Right atrium auricular region (tissue), 2 donors: ENCODE measurements at places on chromosomes 7 and 10.

DNA sequence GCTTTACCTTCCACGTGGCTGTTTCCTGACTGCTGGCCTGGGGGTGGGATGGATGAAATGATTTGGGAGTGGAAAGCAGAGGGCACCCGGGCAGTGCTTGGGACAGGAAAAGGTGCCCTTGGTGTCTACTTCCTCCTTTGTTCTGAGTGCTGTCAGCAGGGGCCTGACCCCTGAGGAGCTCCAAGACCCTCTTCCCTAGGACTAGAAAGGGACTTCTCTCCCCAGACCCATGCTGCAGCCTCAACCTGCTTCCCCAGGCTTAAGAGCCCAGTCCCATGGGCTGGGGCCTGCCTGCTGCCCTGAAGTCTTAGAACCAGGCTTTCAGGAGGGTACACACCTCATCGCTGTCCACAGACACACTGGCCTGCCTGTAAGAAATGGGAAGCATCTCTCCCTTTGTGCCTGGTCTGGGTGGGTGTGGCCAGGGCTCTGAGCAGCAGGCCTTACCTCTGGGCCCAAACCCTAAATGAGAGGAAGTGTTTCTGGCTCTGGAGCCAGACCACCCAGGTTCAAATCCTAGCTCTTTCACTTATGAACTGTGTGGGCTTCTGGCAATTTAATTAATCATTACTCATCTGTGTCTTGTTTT lies 12.9 kb downstream of the CDH23 start:
- H3K4me3 ChIP-seq: no peak overlapping the region

DNA sequence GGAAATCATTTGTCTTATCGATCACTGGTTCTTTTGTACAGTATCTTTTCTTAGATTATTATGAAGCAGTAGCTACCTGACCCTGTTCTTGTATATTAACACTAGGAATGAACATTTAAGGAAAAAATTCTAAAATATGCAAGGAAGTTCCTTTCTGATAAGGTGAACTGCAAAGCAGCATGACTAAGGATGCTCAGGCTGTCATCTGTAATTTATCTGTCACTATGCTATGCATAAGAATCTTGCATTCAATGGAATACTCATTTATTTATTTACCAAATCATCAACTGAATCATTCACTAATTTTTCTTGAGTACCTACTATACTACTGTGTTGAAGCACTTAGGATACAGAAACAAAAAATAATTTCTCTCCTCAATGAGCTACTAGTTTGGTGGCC lies 5.8 kb downstream of the GSDME start:
- peaks cover 4% of the 10 kb centered on the region for H3K4me1 ChIP-seq
- no peak overlapping the region for H3K4me3 ChIP-seq
- no peak overlapping the region for H3K27ac ChIP-seq
- H3K27me3 ChIP-seq: no peaks in the 10 kb centered on the region
- no peaks in the 10 kb centered on the region for H3K36me3 ChIP-seq

DNA sequence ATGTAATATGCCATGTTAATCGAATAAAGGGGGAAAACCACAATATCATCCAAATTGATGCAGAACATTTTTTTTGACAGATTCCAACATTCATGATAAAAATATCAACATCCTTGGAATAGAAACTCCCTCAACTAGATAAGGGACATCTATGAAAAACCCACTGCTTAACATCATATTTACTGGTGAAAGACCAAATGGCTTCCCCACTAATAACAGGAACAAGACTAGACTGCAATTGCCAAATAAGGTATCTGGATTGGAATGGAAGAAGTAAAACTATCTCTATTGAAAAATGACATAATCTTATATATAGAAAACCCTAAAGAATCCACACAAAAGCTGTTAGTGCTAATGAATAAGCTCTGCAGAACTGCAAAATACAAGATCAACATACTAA lies 27.8 kb downstream of the SMURF1 start:
- no peak overlapping the region for H3K27ac ChIP-seq
- H3K27me3 ChIP-seq: no peaks in the 10 kb centered on the region
- no peak overlapping the region for H3K4me3 ChIP-seq
- DNase-seq: no peak

GRCh38 chr10:79445161-79445976 lies at the start of gene ZCCHC24:
ZCCHC24 (minus strand) TSS chr10:79445624; CDS start chr10:79445440, 184 bp downstream.
- H3K36me3 ChIP-seq: no peaks in the 10 kb centered on the region
- no peaks in the 10 kb centered on the region for H3K27me3 ChIP-seq
- DNase-seq: peak; percentile 99
- H3K27ac ChIP-seq: peak within 1 kb of the TSS; percentile 93
- H3K4me1 ChIP-seq: peaks cover 49% of the 10 kb centered on the region

- H3K4me3 ChIP-seq: no peak overlapping the region
- H3K27me3 ChIP-seq: no peaks in the 10 kb centered on the region
- no peaks in the 10 kb centered on the region for H3K36me3 ChIP-seq
- DNase-seq: no peak
These were observed 31.7 kb downstream of the HTRA1 start for GRCh38 chr10:122492999-122493481.

- no peaks in the 10 kb centered on the region for H3K27me3 ChIP-seq
- no peak overlapping the region for H3K4me3 ChIP-seq
- DNase-seq: no peak
These were observed 1.4 kb upstream of the ASNS start for GRCh38 chr7:97873606-97874005.

DNA sequence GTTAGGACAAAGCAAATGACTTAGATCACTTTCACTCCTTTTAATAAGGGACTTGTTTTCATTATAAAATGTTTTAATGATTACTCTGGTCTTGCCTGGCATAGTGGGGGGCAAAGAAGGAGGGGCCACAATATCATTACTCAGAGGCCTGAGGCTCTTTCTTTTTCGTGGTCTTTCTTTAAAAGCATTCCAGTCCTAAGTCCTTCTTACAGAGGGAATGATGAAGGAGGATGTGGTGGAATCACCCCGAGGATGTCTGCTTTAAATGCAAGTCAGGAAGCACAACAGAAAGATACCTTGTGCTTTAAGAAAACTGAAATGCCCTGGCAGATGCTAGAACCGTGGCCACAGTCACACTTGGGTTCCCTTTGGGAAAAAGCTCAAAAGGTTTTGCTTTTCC lies 379.1 kb downstream of the INHBA start:
- no peak for DNase-seq
- H3K4me1 ChIP-seq: no peaks in the 10 kb centered on the region
- H3K36me3 ChIP-seq: no peaks in the 10 kb centered on the region
- no peaks in the 10 kb centered on the region for H3K27me3 ChIP-seq

- H3K36me3 ChIP-seq: peaks cover 29% of the 10 kb centered on the region
- peak overlapping the region; percentile 84 for H3K27ac ChIP-seq
- no peaks in the 10 kb centered on the region for H3K27me3 ChIP-seq
These were observed 24.6 kb downstream of the TYW1 start for GRCh38 chr7:67021260-67021659.

GRCh38 chr10:97683556-97684367 lies 3.3 kb downstream of the AVPI1 start:
- H3K27ac ChIP-seq: peak overlapping the region; percentile 94
- H3K27me3 ChIP-seq: no peaks in the 10 kb centered on the region

DNA sequence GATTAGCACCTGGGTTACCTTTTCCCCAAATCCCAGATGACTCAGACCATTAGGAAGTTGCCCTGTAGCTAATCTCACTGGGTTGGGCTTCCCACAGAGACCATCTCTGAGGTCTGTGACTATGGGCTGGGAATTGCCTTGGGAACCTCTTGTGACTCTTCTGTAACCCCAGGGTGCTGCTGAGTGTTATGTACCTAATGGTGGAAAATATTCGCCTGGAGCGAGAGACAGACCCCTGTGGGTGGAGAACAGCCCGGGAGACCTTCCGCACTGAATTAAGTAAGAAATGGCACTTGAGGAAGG lies 20.0 kb downstream of the STRIP2 start:
- peak overlapping the region; percentile 54 for H3K27ac ChIP-seq
- no peaks in the 10 kb centered on the region for H3K27me3 ChIP-seq
- H3K36me3 ChIP-seq: peaks cover 19% of the 10 kb centered on the region
- DNase-seq: no peak
- H3K4me3 ChIP-seq: no peak overlapping the region

- no peaks in the 10 kb centered on the region for H3K27me3 ChIP-seq
- H3K27ac ChIP-seq: no peak overlapping the region
- no peak overlapping the region for H3K4me3 ChIP-seq
- no peak for DNase-seq
- peaks cover 8% of the 10 kb centered on the region for H3K4me1 ChIP-seq
These were observed 10.6 kb downstream of the GLI3 start for GRCh38 chr7:42226354-42226941.

- H3K36me3 ChIP-seq: no peaks in the 10 kb centered on the region
- no peak overlapping the region for H3K27ac ChIP-seq
These were observed 6.2 kb upstream of the STARD3NL start for GRCh38 chr7:38171623-38172391.

GRCh38 chr7:47796347-47796746 lies 151.9 kb downstream of the PKD1L1 start:
- H3K36me3 ChIP-seq: no peaks in the 10 kb centered on the region
- H3K4me3 ChIP-seq: no peak overlapping the region
- no peak overlapping the region for H3K27ac ChIP-seq
- H3K4me1 ChIP-seq: no peaks in the 10 kb centered on the region
- no peaks in the 10 kb centered on the region for H3K27me3 ChIP-seq
- no peak for DNase-seq

GRCh38 chr7:69839782-69840181 lies 241.5 kb downstream of the AUTS2 start:
- no peaks in the 10 kb centered on the region for H3K36me3 ChIP-seq
- no peak overlapping the region for H3K27ac ChIP-seq
- H3K4me3 ChIP-seq: no peak overlapping the region
- H3K4me1 ChIP-seq: no peaks in the 10 kb centered on the region
- H3K27me3 ChIP-seq: no peaks in the 10 kb centered on the region

DNA sequence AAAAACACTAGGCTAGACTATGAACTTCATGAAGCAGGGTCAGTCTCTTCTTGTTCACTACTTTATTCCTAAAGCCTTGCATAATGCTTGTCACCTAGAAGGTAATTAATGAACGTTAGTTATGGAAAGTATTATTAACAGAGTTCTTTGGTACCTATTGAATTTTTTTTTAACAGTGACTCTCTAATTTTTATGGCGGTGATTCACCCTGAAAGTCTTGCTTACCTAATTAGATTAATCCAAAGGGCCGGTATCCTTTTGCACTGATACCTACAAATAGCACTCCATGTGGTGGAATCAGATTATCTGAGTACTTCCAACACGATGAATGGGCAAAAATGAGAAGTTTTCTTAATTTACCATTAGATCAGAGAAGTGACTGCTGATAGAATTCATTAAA lies 31.7 kb downstream of the STAM start:
- peaks cover 45% of the 10 kb centered on the region for H3K4me1 ChIP-seq
- DNase-seq: no peak
- H3K27ac ChIP-seq: no peak overlapping the region
- no peak overlapping the region for H3K4me3 ChIP-seq
- no peaks in the 10 kb centered on the region for H3K36me3 ChIP-seq
- H3K27me3 ChIP-seq: no peaks in the 10 kb centered on the region

- peak overlapping the region; percentile 4 for H3K4me3 ChIP-seq
- peak overlapping the region; percentile 90 for H3K27ac ChIP-seq
- H3K4me1 ChIP-seq: peaks cover 4% of the 10 kb centered on the region
- DNase-seq: peak; percentile 88
These were observed 2.8 kb downstream of the AGAP3 start for GRCh38 chr7:151088856-151089699.

DNA sequence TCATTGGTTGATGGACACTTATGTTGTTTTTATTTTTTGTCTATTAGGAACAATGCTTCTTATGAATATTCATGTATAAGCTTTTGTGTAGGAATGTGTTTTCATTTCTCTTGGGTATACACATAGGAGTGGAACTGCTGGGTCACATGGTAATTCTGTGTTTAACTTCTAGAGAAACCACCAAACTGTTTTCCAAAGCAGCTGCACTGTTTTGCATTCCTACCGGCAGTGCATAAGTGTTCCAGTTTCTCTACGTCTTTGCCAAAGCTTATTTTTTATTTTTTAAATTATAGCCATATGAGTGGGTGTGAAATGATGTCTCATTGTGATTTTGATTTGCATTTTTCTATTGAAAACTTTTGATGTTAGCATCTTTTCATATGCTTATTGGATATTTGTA lies 51.3 kb downstream of the ADK start:
- no peak for DNase-seq
- no peaks in the 10 kb centered on the region for H3K4me1 ChIP-seq
- no peaks in the 10 kb centered on the region for H3K36me3 ChIP-seq
- no peak overlapping the region for H3K4me3 ChIP-seq
- H3K27me3 ChIP-seq: no peaks in the 10 kb centered on the region
- H3K27ac ChIP-seq: no peak overlapping the region

DNA sequence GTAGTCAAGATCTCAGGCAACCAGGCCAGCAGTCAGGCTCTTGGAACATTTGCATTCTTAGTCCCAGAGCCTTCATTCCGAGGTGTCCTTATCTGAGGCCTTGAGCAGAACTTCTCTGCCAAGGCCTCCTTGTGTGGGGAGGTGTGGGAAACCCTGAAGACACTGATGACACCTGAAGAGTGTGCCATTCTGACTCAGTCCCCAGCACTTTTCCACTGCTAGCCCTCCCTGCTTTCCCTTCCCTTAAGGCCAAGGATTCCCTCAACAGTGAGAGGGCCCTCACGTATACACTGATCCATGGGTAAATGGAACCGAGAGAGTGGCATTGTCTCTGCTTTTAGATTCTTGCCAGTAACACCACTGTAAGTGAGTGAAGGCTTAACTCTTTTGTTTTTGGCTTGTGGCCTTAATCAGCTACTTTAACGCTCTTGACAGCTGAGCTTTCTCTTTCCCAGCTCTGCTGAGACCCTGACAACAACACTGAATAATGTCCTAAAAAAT lies 30.3 kb downstream of the TRDMT1 start:
- H3K36me3 ChIP-seq: no peaks in the 10 kb centered on the region
- no peak overlapping the region for H3K27ac ChIP-seq
- DNase-seq: no peak

DNA sequence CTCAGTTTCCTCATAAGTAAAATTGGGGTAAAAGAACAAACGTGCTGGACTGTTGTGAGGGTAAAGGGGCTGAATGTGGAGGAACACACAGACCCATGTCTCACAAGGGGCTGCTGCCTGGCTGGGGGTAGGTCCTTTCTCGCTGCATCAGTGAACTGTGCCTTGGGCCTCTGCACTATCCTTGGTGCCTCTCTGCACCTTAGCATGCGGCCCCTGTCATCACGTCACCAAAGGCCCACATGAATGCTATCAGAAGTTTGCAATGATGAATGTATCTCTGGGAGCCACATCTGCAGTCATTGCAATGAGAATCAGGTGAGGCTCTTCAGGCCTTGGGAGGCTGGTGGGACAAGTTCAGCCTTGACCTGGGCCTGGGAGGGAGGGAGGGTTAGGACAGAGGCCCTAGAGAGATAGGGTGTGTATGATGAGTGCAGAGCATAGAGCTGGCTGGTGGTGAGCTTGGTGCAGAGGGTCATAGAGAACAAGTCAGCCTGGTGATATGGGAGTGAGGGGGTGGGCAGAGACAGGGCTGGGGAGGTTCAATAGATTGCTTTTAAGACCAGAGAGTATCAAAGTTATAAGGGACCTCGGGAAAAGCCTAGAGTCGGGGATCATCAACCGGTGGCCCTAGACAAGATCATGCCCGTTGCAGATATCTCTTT lies 308.4 kb downstream of the RPS24 start:
- no peaks in the 10 kb centered on the region for H3K4me1 ChIP-seq
- no peak overlapping the region for H3K27ac ChIP-seq

- no peaks in the 10 kb centered on the region for H3K36me3 ChIP-seq
- no peaks in the 10 kb centered on the region for H3K4me1 ChIP-seq
- H3K27me3 ChIP-seq: no peaks in the 10 kb centered on the region
- no peak overlapping the region for H3K4me3 ChIP-seq
These were observed 316.8 kb upstream of the STEAP1 start for GRCh38 chr7:89837515-89837914.
